GF-D8 (cell line): ENCODE measurements at places on chromosomes 12 and 14.

DNA sequence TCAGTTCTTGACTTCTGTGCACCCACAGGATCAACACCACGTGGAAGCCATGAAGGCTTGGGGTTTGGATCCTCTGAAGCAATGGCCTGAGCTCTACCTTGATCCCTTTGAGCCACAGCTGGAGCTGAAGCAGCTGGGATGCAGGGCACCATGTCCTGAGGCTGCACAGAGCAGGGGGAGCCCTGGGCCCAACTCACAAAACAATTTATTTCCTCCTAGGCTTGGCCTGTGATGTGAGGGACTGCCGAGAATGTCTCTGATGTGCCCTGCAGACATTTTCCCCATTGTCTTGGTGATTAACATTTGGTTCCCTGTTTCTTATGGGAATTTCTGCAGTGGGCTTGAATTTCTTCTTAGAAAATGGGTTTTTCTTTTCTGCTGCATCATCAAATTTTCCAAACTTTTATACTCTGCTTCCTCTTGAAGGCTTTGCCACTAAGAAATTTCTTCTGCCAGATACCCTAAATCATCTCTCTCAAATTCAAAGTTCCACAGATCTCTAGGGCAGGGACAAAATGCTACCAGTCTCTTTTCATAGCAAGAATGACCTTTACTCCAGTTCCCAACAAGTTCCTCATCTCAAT lies 288.2 kb downstream of the CCDC59 start:
- DNase-seq = no peak

DNA sequence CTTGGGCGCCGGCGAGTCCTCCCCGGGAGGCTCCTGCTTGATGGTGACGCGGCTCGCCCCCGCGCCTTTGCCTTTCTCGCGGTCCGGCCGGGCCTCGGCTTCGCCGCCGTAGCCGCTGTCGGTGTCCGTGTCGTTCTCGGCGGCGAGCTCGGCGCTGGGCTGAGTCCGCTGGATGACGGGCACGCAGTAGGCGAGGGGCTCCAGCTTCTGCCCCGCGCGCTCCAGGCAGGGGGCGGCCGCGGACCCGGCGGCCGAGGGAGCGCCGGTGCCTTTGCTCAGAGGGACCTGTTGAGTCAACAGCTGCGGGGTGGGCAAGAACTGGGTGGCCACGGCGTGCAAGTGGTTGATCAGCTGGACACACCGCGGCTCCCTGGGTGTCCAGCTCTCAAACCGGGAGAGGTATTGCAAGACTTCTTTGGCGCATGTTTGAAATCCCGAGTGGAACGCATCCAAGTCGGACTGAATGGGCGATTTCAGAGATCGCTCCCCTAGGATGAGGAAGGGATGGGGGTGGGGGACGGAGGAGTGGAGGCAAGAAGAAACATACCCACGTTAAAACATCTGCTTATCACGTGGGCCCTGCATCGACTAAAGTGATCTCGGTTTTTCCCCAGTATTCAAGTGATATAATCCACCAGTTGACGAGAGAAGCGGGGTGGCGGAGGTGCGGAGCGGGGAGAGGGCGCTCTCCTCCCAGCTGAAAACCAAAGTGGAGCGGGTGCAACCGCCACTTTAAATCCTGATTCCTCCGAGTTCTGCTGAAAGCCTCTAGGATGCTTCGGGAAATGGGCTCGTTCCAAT lies 2.0 kb downstream of the BHLHE41 start:
- DNase-seq = no peak

- DNase-seq = no peak
These were observed 69.2 kb downstream of the NTN4 start for GRCh38 chr12:95721320-95721719.

DNA sequence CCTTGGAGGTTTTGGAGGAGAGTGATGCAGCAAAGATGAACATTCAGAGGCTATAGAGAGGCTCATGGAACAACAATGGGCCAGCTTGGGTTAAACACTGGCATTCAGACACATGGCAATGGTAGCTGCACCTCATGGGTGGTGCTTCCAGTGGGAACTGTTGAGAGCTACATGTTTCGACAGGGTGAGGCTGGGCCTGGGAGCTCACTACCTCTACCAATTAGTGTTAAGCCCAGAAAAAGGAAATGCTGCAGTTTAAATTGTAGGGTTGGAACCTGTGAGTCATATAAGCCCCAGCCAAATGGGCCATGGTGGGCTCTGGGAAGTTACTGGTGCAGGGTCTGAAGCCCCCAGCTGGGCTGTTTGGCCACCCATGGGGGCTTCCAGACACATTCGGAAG lies 279.7 kb downstream of the ZFP36L1 start:
- no peak for DNase-seq

- no peak for DNase-seq
These were observed 23.0 kb upstream of the TTC7B start for GRCh38 chr14:90839024-90839888.

- no peak for DNase-seq
These were observed 52.8 kb downstream of the SLCO1B1 start for GRCh38 chr12:21183721-21184275.

GRCh38 chr14:68397822-68398221 lies 395.0 kb downstream of the ZFP36L1 start:
- no peak for DNase-seq

GRCh38 chr12:5197131-5197530 lies 153.5 kb downstream of the KCNA5 start:
- DNase-seq = no peak

DNA sequence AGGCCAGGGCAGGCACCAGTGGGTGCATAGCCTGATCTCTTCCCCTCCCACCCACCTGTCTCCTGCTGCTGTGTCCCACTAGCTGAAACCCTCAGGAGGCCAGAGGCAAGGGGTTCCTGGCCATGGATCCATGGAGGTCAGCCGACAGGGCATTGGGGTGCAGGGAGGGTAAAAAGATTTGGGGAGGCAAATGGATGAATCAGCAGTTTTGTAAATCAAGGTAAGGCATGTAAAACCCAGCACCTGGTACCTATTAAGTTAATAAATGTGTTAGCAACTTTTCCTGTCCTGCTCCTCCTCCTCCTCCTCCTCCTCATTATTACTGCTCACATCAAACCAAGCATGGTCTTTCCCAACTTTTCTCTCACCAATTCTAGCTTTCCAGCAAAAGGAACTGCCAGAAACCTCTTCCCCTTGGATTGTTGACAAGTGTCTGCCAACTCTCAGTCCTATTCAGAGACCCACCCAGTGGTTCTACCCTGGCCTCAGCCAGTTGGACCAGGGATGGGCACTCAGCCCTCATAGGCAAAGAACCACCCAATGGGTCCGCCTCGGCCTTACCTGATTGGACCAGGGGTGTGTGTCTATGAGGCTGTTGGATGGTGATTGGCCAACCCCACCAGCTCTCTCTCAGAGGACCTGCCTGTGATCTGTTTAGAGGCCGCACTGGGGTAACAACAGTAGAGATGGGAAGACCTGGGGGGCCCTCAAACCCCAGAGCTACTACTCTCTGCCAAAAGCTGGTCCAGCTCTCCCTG lies 155.7 kb upstream of the GSC start:
- no peak for DNase-seq

DNA sequence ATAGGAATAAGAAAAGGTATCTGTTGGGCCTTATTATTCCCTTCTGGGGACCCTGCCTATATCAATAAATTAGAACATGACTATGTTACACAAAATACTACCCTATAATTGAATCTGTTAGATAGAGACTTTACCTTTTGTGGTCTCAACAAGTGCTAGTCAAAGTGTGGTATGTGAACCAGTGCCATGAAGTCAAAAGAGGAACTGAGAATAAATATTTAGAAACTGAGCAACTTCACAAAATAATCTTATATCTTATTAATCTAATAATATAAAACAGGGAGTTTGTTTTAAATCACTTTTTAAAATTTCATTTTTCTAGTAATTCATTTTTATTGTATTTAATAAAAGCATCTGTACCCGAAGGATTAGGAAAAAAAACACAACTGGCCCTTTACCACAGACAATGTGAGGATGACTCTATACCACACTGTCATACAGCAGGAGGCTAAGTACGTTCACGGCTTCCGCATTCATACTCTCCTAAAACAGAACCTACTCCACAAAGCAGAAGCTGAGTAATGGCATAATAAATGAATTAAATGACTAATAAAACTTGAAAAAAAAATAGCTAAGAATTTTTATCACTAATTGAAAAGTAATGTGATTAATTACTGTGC lies 42.1 kb downstream of the SEC23A start:
- DNase-seq = no peak

- no peak for DNase-seq
These were observed 79.7 kb upstream of the MYF6 start for GRCh38 chr12:80627782-80628181.

- no peak for DNase-seq
These were observed 7.8 kb downstream of the ACOT4 start for GRCh38 chr14:73599499-73599898.

- no peak for DNase-seq
These were observed 14.2 kb downstream of the HIP1R start for GRCh38 chr12:122849352-122850047.

- no peak for DNase-seq
These were observed 195.5 kb downstream of the FOXA1 start for GRCh38 chr14:37399517-37399916.

- DNase-seq = no peak
These were observed 43.5 kb downstream of the ERH start for GRCh38 chr14:69354383-69355153.

GRCh38 chr14:72605921-72606220 lies 288.0 kb downstream of the DPF3 start:
- DNase-seq = no peak

DNA sequence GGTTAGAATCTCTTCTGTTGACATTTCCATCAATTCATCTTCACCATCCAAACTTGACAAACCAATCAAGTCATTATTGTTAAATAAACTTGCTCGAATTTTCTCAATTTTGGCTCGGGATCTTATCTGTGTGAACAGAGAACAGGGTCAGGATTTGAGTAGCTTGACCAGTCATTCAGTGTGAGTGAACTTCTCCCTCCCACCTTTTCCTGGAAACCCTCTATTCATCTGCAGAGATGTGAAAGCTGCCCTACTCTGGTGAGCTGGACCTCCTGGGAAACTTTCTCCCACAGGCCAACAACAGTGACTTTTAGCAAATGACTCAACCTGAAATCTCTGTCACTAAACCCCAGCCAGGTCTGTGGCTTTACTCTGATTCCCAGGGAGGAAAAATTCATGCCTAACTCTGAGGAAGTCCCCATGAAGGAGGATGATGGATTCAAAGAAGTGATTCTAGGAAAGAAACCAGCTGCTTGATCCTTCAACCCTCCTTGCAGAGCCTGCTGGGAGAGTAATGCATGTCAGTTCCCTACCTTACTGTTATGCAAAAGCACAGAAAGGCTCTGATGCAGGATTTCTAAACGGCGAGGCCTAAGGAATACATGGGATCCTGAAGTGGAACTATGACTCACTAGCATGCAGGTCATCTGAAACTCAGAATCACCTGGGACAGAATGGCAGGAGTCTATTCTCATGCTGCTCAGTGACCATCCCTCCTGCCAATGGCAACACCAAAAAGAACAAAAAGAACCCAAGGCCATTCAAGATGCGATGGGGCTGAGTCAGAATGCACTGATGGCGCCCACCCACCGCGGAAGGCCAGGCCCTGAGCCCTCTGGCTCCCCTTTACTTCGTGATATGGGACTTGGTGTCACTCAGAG lies 58.0 kb downstream of the TRAFD1 start:
- no peak for DNase-seq

DNA sequence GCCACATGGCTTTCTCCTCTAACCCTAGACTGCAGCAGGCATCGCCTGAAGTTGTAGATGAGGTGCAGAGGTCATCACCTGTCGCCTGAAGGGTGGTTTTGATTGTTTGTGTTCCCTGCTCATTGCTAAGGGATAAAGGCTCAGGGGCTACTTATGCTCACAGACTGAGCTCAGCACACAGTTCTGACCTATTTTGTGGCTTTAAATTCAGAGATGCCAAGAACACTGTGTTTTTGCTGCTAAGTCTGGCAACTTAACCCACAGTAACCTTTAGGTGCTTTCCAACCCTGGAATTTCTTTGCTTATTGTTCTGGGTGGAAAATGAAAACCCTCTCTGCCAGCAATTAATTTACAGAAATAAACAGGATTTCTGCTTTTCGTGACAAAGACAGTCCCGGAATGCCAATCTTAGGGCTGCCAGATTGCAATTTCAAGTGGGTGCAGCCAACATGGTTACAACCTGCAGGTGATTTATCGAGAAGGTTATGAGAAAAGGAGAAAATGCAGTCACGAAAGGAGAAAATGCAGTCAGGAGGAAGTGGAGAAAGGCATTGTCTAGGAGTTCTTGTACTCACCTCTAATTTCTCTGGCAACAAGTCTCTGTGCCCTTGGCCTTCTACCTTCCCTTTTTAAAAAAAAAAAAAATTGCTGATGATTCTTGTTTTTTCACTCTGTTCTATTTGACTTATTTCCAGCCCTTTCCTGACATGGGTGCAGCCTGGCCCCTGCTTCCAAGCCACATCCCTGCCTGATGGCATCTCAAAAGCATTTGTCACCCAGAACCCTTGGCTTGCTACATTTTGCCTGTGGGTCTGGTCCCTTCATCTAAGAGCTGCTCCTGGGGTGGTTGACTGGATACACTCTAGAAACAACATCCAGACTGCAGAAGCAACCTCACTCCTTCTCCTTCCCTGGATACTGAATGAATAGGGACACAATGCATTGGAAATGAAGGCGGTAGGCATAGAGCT lies 23.3 kb downstream of the NPC2 start:
- DNase-seq = no peak

DNA sequence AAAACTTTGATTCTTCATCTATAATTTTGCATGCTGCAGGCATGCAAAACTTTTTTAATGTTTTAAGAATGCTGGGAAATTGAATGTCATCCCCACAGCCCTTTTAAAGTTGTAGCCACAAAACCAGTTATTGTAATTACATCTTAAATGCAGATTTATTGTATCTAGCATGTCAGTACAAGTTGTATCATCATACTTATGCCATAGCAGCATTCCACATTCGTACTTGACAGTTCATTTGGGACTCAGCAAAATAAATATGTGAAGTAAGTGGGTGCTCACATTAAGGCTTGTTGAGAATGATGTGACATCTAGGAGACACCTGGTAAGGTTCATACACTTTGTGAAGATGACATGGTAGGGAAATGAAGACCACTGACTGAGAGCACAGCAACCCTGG lies 44.0 kb upstream of the GZMB start:
- DNase-seq = no peak

- no peak for DNase-seq
These were observed 111.9 kb upstream of the DDHD1 start for GRCh38 chr14:53265025-53265424.

GRCh38 chr14:30620178-30620577 lies 1.9 kb upstream of the SCFD1 start:
- no peak for DNase-seq

DNA sequence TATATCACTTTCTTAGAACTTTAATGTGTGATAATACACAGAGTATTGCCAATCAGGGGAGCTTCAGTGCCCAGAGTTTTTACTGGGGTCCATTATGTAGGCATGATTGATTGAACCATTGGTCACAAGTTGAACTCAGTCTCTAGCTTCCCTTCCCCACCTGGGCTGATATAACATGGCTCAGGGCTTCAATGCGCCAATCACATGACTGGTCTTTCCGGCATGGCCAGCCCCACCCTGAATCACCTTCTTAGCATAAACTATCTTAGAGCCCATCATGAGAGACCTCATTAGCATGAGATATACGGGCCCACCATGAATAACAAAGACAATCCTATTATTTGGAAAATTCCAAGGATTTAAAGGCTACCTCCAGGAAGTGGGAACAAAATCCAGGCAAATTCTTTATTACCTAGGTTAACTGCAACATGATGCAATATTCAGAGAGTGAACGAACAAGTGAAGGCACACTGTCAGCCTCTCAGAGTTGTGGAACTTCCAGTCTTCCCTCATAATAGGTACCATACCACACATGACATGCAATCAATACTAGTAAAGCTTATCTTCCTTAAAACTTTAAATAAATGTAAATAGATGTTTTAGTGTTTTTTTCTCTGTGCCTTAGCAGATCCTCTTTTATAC lies 3.2 kb upstream of the CLEC4A start:
- no peak for DNase-seq
